ENCODE measurements at places on chromosomes 5 and 9. TPM values are rescaled to one million over a fixed set of nuclear protein-coding genes. Genes with fewer than 3 reads are reported as not detected.

Gene HK3
- total RNA-seq = 0.84 TPM

Gene IL7R
- 7.7 TPM for total RNA-seq

Gene DOCK2
- total RNA-seq = 2.2 TPM

Gene PCDHA11
- 15.5 TPM for total RNA-seq

Gene C9
- not detected for total RNA-seq

Gene PKD2L2
- total RNA-seq = not detected

Gene CDO1
- total RNA-seq = 3.2 TPM

- DNase-seq = no peak
Measured at GRCh38 chr9:133547116-133547515, 12.6 kb downstream of the ADAMTSL2 start.

DNA sequence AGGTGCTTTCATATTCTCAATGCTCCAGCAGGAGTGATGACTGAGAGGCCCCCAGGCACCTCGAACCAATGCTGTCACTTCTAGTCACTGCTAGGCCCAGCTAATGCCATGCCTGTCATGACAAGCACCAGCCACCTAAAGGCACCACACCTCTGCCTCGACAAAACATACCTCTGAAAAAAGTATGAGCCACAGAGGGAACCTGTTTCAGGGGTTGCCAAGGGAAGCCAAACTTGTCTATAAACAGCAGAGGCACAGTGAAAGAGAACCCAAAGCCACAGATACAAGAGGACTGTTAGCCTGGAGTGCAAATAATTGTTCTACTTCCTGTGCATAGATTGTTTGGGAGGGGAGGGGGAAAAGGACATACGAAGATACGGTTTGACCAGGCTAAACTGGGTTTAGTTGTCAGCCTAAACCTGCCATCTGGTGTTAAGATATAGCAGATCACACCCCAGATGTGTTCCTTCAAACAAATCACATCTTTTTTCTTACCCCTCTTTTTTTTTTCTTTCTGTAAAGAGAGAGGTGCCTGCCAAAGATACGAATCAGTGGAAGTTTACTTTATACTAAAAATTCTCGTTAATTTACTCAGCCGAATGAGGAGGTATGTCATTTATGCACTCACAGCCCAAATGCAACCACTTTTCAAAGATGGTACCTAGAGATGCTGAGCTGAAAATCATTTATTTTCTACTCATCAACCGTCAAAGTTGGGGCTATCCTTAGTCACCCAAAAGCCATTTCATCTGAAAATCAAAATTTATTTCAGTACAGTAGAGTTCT, 45.7 kb downstream of the BNC2 start:
- peak; percentile 8 for DNase-seq

DNA sequence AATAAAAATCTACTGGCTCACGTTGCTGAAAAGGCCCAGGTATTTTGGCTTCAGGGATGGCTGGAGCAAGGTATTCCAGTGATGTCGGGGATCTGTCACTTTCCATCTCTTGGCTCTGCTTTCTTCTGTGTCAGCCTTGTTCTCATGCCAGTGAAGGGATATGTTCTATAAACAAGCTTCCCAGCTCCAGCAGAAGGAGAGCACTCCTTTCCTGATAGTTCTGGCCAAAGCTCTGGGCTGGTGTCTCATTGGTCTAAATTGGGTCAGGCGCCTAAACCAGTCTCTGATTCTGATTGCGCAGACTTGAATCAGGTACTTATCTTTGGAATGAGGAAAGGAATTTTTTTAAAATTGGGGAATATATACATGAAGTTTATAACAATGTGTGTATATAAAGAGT, 5.1 kb downstream of the SNX30 start:
- no peak for DNase-seq

DNA sequence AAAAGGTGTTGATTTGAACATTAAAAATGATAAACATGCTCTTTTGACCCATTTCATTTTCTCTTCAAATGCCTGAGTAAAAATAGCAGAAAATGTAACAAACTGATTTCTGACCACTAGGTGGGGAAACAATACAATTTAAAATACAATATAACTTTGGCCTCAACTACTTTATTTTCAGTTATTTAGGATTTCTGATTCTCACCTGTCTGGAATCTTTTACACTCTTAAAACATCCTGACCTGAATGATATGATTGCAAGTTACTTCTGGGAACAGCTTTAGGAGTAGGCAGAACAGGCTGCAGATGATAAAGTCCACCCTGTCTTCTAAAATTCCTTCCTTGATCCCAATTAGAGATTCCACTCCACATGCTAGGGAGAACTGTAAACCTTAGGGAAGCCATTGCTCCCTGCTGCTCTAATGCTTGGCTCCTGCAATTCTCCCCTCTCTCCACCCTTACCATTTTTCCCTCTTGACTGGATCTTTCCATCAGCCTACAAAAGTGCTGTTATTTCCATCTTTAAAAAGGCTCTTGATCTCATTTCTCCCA, 70.3 kb downstream of the FYB1 start:
- peak; percentile 16 for DNase-seq

DNA sequence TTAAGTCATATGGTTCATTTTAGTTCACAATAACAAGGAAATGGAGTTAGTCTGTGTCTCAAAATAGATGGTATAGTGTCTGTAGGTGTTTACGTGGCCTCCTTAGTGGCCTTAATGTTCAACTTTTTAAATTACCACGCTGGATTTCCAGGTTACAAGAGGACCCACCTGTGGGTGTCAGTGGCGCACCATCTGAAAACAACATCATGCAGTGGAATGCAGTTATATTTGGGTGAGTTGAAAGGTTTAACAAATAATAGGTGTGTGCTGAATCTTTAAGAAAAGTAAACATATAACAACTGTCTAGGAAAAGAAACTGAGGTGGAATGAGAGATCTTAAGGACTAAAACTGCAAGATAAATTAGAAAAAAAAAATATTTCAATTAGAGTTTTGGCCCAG, 2.9 kb downstream of the UBE2B start:
- DNase-seq = no peak

- no peak for DNase-seq
Measured at GRCh38 chr5:81542242-81542641, 148.3 kb upstream of the ACOT12 start.

- peak; percentile 12 for DNase-seq
Measured at GRCh38 chr5:94776167-94776566, 157.7 kb downstream of the SLF1 start.

GRCh38 chr9:76744336-76744735, 19.9 kb upstream of the PCA3 start:
- DNase-seq = no peak

- DNase-seq = no peak
Measured at GRCh38 chr5:112586596-112587062, 151.1 kb upstream of the APC start.

- DNase-seq = peak; percentile 12
Measured at GRCh38 chr5:106720367-106720766, 950.4 kb downstream of the EFNA5 start.

DNA sequence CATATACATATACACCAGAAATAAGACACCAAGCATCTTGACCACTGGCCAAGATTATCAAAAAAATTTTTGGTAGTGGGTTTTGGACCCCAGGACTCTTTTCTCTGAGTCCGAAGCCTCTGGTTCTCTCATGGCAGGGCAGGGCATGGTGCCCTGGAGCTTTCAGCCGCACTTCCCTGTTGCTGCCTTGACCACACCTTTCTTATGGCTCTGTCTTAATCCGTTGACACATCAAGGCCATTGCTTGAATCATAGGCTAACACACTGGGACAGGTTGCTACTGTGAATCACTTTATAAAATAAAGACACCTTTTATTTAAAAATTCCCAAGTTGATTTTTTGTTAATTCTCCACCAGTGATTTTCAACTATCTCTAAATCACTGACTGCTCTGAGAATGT, 45.4 kb upstream of the CAST start:
- DNase-seq = no peak

DNA sequence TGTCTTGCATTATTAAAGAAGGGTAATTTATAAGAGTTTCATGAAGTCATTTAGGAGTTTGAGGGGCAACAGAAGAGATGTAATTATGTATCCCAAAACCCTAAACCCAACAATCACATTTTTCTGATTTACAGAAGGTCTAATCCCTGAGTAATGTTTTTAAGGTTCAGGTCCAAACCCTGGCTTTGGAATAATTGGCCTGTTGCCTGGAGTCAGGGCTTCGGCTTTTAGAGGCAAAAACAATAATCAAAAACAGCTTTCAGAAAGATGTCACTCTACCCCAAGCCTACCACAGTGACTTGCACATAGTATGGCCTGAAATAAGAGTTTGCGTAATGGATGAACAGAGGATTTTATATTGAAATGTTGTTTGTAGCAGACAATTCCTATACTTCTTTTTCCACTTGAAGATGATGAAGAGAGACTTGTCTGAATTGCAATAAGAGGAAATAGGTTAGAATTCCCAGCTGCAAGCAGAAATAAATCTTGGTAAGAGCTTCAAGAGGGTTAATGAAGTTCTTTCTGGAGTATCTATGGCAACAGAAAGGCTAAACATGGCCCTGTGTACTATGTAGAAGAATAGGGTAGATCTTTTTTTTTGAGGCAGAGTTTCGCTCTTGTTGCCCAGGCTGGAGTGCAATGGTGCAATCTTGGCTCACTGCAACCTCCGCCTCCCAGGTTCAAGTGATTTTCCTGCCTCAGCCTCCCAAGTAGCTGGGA, 152.0 kb downstream of the GPBP1 start:
- no peak for DNase-seq
